ENCODE measurements at places on chromosomes 5 and 9. TPM values are rescaled to one million over a fixed set of nuclear protein-coding genes. Genes with fewer than 3 reads are reported as not detected.
A peak's percentile ranks its signal among the peaks of the same experiment; 100 is the strongest.

Gene SPATA6L
- 0.30 TPM for total RNA-seq

GRCh38 chr5:62568800-62569432 is 9.7 kb upstream of the LRRC70 start:
- DNase-seq, result no peak
- H3K4me1 ChIP-seq, result peaks cover 18% of the 10 kb centered on the region
- H3K4me3 ChIP-seq, result no peak overlapping the region
- peaks cover 49% of the 10 kb centered on the region for H3K36me3 ChIP-seq

DNA sequence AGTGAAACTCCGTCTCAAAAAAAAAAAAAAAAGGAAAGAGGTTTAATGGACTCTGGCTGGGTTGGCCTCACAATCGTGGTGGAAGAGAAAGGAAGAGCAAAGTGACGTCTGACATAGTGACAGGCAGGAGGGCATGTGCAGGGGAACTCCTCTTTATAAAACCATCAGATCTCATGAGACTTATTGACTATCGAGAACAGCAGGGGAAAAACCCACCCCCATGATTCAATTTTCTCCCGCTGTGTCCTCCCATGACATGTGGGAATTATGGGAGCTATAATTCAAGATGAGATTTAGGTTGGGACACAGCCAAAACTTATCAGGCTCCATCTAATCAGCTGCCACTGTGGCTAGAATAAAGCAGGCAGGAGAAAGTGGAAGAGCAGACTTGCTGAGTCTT is 610.4 kb upstream of the NUDT12 start:
- no peaks in the 10 kb centered on the region for H3K27me3 ChIP-seq
- H3K36me3 ChIP-seq, result no peaks in the 10 kb centered on the region
- H3K4me3 ChIP-seq, result no peak overlapping the region
- H3K27ac ChIP-seq, result no peak overlapping the region
- no peak for DNase-seq

- no peaks in the 10 kb centered on the region for H3K27me3 ChIP-seq
- peaks cover 44% of the 10 kb centered on the region for H3K4me1 ChIP-seq
- no peak for DNase-seq
- H3K27ac ChIP-seq, result peak overlapping the region; percentile 99
- peaks cover 34% of the 10 kb centered on the region for H3K36me3 ChIP-seq
Observed at GRCh38 chr9:122263699-122264349, 816 bp downstream of the RBM18 start.

- no peaks in the 10 kb centered on the region for H3K4me1 ChIP-seq
- no peak overlapping the region for H3K27ac ChIP-seq
- no peak for DNase-seq
- H3K4me3 ChIP-seq, result no peak overlapping the region
- H3K36me3 ChIP-seq, result no peaks in the 10 kb centered on the region
Observed at GRCh38 chr9:73050887-73051550, 98.2 kb upstream of the ALDH1A1 start.

- H3K36me3 ChIP-seq, result no peaks in the 10 kb centered on the region
- no peak for DNase-seq
Observed at GRCh38 chr5:13831351-13831750, 113.1 kb downstream of the DNAH5 start.
